Colonic mucosa (tissue), 4 donors: ENCODE measurements at places on chromosomes 13 and 19. TPM values are rescaled to one million over a fixed set of nuclear protein-coding genes. Genes with fewer than 3 reads are reported as not detected.

GRCh38 chr19:3367628-3368440, 1.5 kb downstream of the NFIC start:
- peak; percentile 39 for DNase-seq

DNA sequence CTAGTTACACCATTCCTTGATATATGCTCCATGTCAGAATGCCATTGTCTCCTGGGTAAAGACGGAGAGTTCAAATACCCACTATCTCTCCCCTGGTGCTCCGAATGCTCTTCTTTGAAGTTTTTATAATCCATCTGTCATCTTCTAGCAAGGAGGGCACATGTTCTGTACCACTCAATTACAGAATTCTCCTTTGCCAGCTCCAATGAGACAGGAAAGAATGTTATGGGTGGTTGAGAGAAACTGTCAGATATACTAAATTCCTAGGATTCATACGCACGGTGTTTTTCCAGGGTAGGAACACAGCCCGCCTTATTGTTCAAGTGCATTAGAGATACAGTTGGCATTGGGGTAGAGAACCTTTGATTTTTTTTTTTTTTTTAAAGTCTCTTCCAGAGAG, 118.0 kb upstream of the ZNF536 start:
- no peak for DNase-seq

- no peak for DNase-seq
Observed at GRCh38 chr19:43461303-43461702, 4.1 kb downstream of the LYPD3 start.

- DNase-seq, result no peak
Observed at GRCh38 chr13:34638897-34639296, 303.2 kb upstream of the NBEA start.

The ALOX5AP gene
- 5.0 TPM for total RNA-seq

The COL4A1 gene
- 27.0 TPM for total RNA-seq

DNA sequence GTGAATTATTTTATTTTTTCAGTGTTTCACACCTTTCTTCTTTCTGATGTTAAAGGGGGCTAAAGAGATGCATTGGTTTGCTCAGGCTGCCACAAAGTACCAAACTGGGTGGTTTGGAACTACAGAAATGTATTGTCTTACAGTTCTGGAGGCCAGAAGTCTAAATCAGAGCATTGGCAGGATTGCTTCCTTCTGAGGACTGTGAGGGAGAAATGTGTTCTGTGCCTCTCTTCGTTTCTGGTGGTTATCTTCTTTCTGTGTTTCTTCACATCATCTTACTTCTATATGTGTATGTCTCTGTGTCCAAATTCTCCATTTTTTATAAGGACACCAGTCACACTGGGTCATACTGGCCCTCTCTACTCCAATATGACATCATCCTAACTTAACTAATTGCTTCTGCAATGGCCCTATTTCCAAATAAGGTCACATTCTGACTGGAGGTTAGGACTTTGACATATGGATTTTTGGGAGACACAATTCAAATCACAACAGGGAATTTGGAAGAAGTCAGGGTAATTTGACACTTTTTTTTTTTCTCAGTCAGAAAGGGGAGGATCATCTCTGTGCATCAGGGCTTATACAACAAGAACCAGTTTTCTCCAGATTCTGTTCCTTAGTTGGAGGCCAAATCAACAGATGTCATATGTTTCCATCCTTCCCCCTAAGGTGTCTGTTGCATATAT, 188.2 kb downstream of the KCNRG start:
- DNase-seq, result no peak

DNA sequence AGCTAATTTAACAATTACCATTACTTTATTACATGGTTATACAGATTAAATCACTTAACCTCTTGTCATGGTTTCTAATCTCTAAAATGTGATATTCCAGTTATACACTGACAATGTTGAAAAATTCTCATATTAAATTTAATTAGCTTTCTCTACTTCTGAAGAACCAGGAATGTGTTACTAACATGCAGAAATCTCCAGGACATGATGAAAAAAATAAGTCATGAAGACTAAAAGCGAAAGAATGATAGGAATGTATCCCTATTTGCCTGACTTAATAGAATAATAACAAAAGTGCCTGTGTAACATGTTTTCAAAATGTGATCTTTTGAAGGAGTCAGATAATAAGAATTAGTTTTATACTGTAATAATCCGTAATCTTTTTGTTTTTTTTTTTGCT, 2823.7 kb upstream of the PCDH20 start:
- DNase-seq, result no peak
